ENCODE measurements at places on chromosomes 12 and 14.
A peak's percentile ranks its signal among the peaks of the same experiment; 100 is the strongest.

GRCh38 chr12:108097160-108097911, 31.8 kb upstream of the WSCD2 start:
- DNase-seq = no peak

DNA sequence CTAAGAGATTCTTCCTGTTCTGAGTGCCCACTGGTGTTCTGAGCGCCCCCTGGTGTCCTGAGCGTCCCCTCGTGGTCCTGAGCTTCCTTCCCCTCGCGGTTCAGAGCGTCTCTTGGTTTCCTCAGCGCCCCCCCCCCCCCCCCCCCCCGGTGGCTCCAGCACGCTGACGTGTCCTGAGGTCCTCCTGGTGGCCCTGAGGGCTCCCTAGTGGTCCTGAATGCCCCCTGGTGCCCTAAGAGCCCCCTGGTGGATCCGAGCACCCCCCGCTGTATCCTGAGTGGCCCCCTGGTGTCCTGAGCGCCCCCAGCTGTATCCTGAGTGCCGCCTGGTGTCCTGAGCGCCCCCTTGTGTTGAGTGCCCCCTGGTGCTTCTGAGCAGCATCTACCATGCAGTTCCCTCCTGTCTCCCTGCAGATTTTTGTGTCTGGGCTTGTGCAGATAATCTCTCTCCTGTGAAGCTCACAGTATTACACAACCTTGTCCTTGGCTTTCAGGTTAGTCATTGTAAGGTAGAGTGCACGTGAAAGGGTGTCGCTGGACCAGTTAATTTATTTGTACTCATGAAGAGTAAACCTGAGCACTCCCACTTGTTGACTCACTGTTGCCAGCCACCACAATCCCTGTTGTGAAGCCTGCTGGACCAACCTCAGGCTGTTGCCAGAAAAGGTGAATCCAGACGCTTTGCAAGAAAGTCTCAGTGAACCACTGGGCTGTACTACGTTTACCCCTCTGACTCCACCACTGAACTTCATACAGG, 1168.4 kb downstream of the TMEM121 start:
- DNase-seq = peak; percentile 22

- no peak for DNase-seq
Measured at GRCh38 chr12:105922670-105923102, 216.1 kb downstream of the NUAK1 start.

DNA sequence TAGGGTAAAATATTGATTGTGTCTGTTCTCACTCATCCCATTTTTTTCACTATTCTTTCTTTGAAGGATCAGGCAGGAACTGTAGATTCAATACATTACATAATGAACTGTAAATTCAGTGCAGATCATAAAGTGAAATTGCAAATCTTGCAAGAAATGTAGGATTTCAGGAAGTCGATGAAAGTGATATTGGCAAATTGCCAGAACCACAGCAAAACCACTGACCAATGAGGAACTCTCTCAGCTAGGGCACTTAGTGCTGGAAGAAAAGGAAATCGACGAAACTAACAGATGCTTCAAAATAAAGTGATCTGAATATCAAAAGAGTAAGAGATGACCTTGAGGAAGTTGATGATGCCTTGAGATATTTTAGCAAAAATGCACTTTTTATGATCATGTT, 157.6 kb downstream of the AACS start:
- DNase-seq = no peak

DNA sequence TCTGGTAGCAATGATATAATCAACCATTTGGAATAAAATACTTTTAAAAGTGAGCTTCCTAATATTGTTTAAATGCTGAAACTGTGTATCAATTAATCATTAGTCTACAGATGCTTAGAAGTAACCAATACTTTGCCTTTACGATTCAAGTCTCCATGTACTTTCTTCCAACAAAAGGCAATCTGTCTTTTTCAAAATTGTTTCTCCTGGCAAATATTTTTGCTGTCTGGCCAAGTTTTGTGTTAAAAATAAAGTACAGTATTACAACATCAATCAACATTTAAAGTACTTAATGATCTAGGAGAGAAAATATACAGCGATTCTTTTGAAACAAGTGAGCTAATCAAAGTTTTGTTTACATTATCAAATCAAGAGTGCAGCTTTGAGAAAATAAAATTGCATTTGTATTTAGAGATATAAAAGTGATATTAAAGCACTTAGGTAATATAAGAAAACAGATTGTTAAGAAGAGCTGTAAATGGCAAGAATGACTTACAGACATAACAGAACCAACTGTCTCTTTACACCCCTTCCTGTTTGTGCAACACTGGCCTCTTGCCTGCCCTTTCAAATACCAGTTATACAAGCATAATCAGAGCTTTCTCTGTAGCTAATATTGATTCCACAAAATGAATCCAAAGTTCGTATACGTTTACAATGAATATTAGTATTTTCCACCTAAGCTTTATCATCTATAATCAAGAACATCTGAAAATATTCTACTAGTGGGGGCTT, 38.2 kb upstream of the FBLN5 start:
- peak; percentile 27 for DNase-seq

DNA sequence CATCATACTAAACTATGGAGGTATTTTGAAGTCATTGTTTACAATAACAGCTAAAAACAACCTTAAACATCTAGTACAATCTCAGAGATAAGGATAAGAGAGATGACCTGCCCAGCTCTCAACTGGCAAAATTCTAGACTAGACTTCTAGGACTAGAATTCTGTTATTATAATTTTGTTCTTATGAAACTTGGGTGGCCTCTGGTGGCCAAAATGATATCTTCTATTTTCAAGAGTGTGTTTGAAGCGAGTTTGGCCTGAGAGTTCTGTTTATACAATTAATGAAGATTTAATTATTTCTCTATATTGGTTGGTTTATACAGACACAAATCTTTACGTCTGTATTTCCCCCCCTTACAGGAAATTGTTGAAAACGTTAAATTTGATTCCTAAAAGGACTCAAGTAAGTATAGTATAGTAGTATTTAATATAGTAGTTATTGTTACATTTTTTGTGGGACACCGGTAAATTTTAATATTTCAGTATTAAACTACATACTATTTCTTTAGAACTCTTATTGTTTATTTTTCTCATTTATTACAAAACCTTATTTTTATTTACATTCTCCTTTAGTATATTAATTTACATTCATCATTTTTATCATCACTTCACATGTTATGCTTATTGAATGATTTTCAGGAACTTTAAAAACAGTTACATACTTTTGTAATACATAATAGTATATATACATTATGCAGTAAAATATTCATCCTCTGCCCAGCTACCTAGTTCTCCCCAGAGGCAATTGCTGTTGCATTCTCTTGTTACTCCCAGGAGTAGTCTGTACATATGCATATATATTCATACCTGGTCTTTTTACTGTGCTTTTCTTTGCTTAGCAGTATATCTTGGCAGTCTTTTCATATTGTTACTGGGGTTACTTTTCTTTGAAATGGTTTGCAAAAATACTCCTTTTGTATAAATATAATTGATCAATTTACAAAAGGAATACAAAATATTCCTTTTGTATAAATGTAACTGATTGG, 6.6 kb downstream of the PPHLN1 start:
- DNase-seq = no peak

DNA sequence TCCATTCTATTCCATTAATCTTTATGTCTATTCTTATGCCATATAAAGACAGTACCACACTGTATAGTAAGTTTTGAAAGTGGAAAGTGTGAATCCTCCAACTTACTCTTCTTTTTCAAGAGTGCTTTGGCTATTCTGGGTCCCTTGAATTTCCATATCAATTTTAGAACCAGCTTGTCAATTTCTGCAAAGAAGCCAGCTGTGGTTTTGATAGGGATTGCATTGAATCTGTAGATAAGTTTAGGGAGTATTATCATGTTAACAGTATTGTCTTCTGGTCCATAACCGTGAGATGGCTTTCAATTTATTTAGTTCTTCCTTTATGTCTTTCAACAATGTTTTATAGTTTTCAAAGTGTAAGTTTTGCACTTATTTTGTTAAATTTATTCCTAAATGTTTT, 34.2 kb upstream of the GCH1 start:
- no peak for DNase-seq

GRCh38 chr12:2794736-2795289, at the start of gene FKBP4:
FKBP4 (plus strand) TSS chr12:2794970; CDS start chr12:2795140, 170 bp downstream.
- DNase-seq = peak; percentile 97

DNA sequence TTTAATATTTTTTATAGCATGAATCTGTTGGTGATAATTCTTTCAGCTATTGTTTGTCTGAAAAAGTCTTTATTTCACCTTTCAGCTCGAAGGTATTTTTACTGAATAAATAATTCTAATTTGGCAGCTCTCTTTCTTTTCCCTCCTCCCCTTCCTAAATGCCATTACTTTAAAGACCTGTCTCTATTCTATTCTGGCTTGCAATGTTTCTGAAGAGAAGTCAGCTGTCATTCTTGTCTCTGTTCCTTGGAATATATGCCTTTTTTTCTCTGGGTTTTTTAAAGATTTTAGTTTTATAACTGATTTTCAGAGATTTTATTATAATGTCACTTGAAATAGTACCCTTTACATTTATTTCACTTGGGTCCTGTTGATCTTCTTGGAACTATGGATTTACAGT, 237.9 kb upstream of the DAAM1 start:
- no peak for DNase-seq

Data from upper lobe of left lung (tissue), 6 donors.